Natural killer cell (primary cell): ENCODE measurements at places on chromosomes 3 and 15. TPM values are rescaled to one million over a fixed set of nuclear protein-coding genes. Genes with fewer than 3 reads are reported as not detected.

Gene CD86
- total RNA-seq = 2.1 TPM

Gene PLCH1
- 0.26 TPM for total RNA-seq

Gene SAMD7
- not detected for total RNA-seq

Gene TLR9
- 0.20 TPM for total RNA-seq

Gene SERINC4
- total RNA-seq = 0.18 TPM

Gene EFHB
- 0.68 TPM for total RNA-seq

Gene UTS2B
- total RNA-seq = not detected

Gene KCNMB3
- 1.8 TPM for total RNA-seq

Gene CYP1A2
- total RNA-seq = not detected

Gene NEK11
- 3.5 TPM for total RNA-seq

Gene MFSD1
- 27.3 TPM for total RNA-seq

Gene CCR8
- total RNA-seq = 0.35 TPM

Gene HRH1
- not detected for total RNA-seq

DNA sequence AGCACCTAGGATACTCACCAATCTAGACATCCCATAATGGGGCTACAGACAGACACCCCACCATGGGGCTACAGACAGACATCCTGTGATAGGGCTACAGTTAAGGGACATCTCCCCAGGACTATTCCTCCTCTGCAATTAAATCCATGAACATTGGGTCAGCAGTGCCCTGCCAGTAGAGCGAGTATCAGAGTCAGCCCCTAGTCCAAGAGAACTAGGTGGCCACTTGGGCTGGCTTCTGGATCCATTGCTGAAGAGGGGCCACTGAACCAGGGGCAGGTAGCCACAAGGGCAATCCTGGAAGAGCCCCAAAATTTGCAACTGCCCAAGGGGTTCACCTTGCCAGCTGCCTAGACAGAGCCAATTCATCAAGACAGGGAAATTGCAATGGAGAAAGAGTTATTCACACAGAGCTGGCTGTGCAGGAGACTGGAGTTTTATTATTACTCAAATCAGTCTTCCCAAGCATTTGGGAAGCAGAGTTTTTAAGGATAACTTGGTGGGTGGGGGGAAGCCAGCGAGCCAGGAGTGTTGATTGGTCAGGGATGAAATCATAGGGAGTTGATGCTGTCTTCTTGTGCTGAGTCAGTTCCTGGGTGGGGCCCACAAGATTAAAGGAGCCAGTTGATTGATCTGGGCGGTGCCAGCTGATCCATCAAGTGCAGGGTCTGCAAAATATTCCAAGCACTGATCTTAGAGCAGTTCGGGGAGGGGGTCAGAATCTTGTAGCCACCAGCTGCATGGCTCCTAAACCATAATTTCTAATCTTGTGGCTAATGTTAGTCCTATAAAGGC is 170.2 kb upstream of the SMAD3 start:
- DNase-seq = no peak

DNA sequence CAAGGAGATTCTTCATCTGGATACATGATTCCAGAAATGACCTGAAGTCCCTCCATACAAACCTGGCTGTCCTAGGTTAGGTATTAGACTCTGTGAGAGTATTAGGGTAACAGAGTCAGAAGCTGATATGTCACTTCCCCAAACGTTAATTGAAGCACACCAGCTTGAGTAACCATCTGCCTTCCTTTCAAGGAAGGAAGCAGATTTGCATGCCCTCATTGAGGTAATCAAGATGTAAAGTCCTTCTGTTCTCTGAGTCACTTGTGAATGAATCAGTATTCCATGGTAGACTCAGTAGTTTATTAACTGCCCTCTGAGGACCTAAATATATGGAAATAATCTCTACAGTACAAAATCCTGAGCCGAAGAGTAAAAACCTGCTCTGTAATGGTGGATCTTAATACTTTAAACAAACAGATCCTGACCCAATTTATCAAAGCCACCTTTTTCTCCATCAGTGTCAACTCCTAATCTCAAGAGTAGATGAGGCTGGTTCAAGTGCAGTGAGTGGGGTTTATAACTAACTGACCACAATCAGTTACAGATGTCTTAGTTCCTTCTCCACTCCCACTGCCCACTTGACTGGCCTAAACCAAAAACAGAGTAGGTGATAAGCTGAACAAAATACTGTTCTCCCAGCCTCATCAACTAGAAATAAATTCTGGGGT is 246.2 kb upstream of the CHRM5 start:
- no peak for DNase-seq

DNA sequence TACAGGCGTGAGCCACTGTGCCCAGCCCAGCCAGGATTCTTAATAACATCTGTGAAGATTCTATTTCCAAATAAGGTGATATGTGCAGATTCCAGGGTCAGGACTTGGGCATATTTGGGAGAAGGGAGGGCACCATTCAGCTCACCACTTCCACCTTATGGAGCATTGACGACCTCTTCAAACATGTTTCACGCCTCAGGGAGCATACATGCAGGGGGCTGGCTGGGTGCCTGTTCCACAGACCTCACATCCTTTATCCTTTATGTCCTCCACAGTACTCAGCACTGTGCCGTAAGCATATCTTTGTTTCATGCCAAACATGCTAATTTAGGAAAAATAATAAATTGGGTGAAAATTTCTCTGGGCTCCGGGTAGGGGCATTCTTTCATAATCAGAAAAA is 229.0 kb downstream of the THSD4 start:
- no peak for DNase-seq

- DNase-seq = no peak
Measured at GRCh38 chr3:69761896-69762767, 22.9 kb downstream of the MITF start.

DNA sequence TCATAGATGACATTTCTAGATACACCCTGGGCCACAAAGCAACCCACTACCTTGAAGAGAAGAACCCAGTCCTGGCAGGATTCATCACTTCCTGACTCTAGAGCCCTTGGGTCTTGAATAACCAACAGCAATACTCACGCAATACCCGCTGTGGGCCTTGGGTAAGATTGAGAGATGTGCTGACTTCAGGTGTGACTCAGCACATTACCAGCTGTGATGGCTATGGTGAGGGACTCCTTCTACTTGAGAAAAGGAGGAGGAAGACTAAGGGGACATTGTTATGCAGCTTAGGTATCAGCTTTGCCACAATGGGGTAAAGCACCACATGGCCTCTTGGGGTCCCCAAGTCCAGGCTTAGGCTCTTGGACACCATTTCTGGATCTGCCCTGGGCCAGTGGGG is 14.9 kb downstream of the C3orf33 start:
- no peak for DNase-seq

GRCh38 chr15:83784975-83785374 is 131.1 kb downstream of the ADAMTSL3 start:
- DNase-seq = no peak

DNA sequence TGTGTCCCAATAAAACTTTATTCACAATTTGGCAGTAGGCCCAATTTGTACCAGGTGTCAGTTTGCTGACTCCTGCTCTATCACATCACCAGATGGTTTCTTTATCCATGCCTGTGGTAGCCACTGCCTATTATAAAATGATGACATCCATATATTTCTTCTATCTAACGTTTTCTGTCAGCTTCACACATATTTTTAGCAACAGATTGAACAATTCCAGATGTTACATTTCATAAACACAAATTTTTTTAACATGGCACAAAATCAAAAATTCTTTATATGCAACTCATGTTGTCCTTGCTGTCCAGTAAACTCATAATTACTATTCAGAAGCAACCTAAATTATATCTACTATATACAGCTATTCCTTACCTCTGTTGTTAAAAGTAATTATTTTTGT is 1371.6 kb downstream of the NSUN3 start:
- no peak for DNase-seq

GRCh38 chr15:56028430-56028829 is 35.0 kb upstream of the NEDD4 start:
- DNase-seq = no peak

- no peak for DNase-seq
Measured at GRCh38 chr15:74337607-74338211, 29.7 kb downstream of the CYP11A1 start.

GRCh38 chr15:69824075-69824876 is 273.4 kb downstream of the TLE3 start:
- DNase-seq = no peak

- no peak for DNase-seq
Measured at GRCh38 chr3:30313840-30314239, 292.6 kb upstream of the TGFBR2 start.

DNA sequence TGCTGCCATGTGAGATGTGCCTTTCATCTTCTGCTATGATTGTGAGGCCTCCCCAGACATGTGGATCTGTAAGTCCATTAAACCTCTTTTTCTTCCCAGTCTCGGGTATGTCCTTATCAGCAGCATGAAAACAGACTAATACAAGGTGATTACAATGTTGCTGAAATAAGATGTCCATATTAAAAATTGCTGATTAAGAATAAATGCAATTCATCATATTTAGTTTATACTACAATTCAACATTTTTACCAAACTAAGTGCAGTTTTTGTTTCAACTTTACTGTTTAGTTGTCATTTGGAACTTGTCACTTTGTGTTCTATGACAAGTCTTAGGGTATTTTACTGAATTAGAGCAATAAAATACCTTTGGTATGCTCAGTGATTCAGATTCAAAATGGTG is 127.6 kb upstream of the TMCO5A start:
- DNase-seq = no peak

GRCh38 chr3:170159459-170159858 is 22.1 kb downstream of the PHC3 start:
- no peak for DNase-seq

- DNase-seq = no peak
Measured at GRCh38 chr15:25790000-25790660, 73.0 kb downstream of the ATP10A start.

GRCh38 chr3:8975081-8976020 is 12.1 kb upstream of the RAD18 start:
- no peak for DNase-seq

DNA sequence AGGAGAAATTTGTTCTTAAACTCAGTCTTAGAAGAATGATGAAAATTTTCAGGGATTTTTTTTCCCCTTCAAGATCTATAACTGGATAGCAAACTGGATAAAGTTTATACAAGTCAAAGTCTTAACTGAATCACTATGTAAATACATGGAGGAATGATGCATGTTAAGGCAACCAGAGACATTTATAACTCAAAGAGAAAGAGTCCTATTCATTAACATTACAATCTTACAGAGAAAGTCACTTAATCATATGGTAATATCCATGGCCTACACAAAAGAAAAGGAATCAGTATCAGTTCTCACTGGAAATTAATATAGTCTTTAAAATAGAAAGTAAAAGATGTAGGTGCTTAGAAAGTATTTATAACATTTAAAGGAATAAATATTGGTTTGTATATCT is 869.1 kb downstream of the TBL1XR1 start:
- DNase-seq = no peak
